ENCODE measurements at places on chromosomes 1 and 21. TPM values are rescaled to one million over a fixed set of nuclear protein-coding genes. Genes with fewer than 3 reads are reported as not detected.

DNA sequence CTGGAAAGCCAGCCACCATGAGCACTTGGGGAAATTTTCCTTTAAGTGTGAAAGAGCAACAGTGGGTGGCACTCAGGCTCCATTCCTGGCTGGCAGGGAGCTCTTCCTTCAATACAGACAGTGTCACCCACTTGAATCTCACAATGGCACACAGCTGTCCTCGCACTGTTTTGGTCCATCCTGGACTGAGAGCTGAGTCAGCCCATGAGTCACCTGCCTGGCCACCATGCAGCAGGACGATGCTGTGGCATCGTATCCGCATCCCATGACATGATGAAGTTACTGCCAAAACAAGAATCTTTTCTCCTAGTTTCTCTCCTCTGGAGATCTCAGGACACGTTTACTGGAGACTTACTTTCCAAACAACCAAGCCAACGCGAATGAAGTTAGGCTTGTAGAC lies 6.0 kb downstream of the TMPRSS2 start:
- peaks cover 13% of the 10 kb centered on the region for H3K27me3 ChIP-seq
- no peaks in the 10 kb centered on the region for H3K36me3 ChIP-seq
- peaks cover 8% of the 10 kb centered on the region for H3K4me1 ChIP-seq

The TAS1R3 gene
- 0.03 TPM for total RNA-seq

The RNU1-1 gene
- total RNA-seq: 294 TPM

The MAP7D1 gene
- 191 TPM for total RNA-seq

The SYF2 gene
- total RNA-seq: 49.7 TPM
